T-helper 2 cell treated with Interferon-gamma antibody and Interleukin-4, amounts not matched to agents 100 ng/mL and 5 ng/mL, for 36 hours (primary cell): ENCODE measurements at places on chromosomes 4 and X. TPM values are rescaled to one million over a fixed set of nuclear protein-coding genes. Genes with fewer than 3 reads are reported as not detected.

The ADGRG4 gene
- not detected in 2 replicates for total RNA-seq

The ZCCHC12 gene
- total RNA-seq = not detected in 2 replicates

The SPOCK3 gene
- total RNA-seq = not detected in 2 replicates

The TMEM156 gene
- 20.5 and 22.3 TPM in 2 replicates for total RNA-seq

The TMEM35A gene
- total RNA-seq = not detected in 2 replicates

The RHOXF1 gene
- total RNA-seq = not detected in 2 replicates

The SPANXN4 gene
- total RNA-seq = not detected in 2 replicates

The PCDH18 gene
- total RNA-seq = 0.09 TPM in 1 of 2 replicates, not detected in the other

The TXK gene
- total RNA-seq = 5.0 and 6.8 TPM in 2 replicates

The TCEAL3 gene
- 1.0 and 1.6 TPM in 2 replicates for total RNA-seq

The KANTR gene
- total RNA-seq = 8.2 and 8.9 TPM in 2 replicates

The SERTM2 gene
- not detected in 2 replicates for total RNA-seq

The NAP1L3 gene
- 0.64 and 0.68 TPM in 2 replicates for total RNA-seq

The PDCL2 gene
- total RNA-seq = not detected in 2 replicates

The FGF5 gene
- total RNA-seq = not detected in 2 replicates

The FGFBP1 gene
- total RNA-seq = not detected in 2 replicates

The NPNT gene
- total RNA-seq = not detected in 2 replicates

The GPR173 gene
- total RNA-seq = not detected in 2 replicates

The FBXO8 gene
- 16.6 and 17.3 TPM in 2 replicates for total RNA-seq

The PRSS12 gene
- not detected in 2 replicates for total RNA-seq

The ZDHHC15 gene
- 0.02 TPM in 1 of 2 replicates, not detected in the other for total RNA-seq

The AMTN gene
- not detected in 2 replicates for total RNA-seq

The MAGEE2 gene
- total RNA-seq = not detected in 2 replicates

The LRRC66 gene
- 0.11 and 0.20 TPM in 2 replicates for total RNA-seq

The FAM149A gene
- 0.23 and 0.25 TPM in 2 replicates for total RNA-seq

The BMX gene
- total RNA-seq = not detected in 2 replicates

The LDB2 gene
- not detected in 2 replicates for total RNA-seq

The PABPC5 gene
- not detected in 2 replicates for total RNA-seq

The PCSK1N gene
- total RNA-seq = 0.20 TPM in 1 of 2 replicates, not detected in the other

The LNX1 gene
- not detected in 2 replicates for total RNA-seq

The RTL5 gene
- 0.16 and 0.18 TPM in 2 replicates for total RNA-seq

The KCTD8 gene
- not detected in 2 replicates for total RNA-seq
